ENCODE measurements at places on chromosomes 4 and X.

GRCh38 chr4:67393699-67394281 is 151.5 kb downstream of the CENPC start:
- no peak for DNase-seq

- DNase-seq = no peak
These were observed 128.1 kb downstream of the SORBS2 start for GRCh38 chr4:185683896-185684295.

DNA sequence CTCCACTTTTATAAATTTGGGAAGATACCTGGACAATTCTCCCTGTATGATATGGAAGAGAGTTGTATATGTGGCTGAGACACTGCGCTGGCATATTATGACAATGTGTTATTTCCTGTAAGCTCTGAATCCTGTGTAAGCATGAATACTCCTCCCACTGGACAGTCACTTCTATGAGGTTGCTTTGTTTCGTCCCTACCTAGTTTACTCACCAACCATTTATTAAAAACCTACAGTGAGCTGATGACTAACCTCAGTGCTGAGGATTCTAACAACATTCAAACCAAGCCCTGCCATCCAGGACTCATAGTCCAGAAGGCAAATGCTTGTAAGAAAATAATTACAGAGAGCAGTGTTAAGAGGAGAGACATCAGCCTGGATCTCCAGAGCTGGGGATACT is 1632.9 kb upstream of the TENM3 start:
- DNase-seq = no peak

DNA sequence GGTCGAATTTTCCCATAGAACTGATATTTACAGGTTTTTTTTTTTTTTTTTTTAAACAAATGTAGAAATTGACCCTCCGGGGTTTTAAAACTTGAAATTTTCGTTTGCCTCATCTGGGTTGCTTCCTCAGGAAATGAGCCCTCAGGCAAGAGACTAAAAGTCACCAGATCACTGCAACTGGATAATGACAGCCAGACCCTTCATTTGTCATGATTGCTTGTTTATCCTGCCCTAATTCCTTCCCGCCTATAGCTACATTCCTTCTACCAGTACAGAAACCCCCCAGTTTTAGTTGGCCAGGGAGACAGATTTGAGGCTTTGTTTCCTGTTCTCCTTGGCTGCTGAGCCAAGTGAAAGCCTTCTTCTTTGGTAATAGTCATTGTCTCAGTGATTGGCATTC is 44.0 kb upstream of the IGFBP7 start:
- no peak for DNase-seq

DNA sequence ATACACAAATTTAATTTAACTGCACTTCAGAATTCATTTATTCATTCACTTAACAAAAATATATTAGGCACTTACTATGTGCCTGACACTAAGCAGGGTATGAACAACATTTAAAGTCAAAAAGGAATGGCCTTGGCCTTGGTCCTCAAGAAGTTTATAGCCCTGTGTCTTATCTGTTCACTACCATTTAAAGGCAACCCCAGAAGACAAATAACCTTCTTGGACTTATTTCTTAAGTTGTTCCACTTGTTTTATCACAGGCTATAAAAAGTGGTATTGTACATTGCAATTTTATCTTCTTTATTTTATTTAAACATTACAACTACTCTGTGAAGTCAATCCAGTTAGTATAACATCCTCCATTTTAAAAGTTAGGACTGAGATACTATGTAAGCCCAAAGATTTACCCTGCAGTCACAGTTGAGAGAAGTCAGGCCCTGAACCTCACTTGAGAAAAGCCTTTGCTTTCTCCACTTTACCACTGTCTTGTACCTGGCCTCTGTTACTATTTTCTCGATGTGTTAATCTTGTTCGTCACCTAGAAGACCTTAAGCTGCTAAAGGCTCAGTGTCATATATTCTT is 305.6 kb upstream of the DIPK2B start:
- DNase-seq = no peak
